ENCODE measurements at places on chromosomes 12 and 14.

GRCh38 chr12:111204788-111205241 is 164.1 kb downstream of the PHETA1 start:
- no peak for DNase-seq

DNA sequence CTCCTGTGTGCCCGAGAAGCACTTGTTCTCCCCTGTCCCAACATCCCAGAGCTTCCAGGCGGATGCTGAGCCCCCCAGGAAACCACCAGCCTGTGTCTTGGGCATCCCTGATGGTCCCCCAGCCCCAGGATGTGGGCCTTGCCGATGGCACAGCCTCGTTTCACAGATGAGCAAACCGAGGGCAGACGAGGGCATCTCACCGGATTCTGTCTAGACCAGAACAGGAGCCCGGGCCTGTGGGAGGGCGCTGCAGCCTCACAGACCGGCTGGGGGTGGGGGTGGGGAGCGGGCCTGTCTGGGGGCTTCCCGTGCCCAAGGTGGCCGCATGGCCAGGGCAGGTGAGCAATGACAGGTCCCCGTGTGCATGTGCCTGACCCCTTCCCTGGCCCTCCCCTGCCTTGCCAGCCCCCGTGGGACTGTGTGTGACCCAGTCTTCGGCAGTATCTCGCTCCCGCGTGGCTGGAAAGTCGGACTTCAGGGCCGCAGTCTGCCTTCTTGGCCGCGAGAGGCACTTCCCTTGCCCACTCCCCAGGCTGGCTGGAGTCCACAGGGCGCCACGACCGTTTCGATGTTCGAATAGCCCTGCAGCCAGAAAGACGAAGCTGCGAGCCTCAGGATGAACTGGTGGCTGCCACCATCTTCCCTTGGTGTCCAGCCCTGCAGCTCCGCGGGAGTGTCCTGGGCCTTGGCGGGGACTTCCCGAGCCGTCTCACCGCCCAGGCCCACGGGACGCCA is 8.9 kb downstream of the RFLNA start:
- no peak for DNase-seq

GRCh38 chr12:24725616-24726015 is 223.3 kb downstream of the BCAT1 start:
- no peak for DNase-seq

DNA sequence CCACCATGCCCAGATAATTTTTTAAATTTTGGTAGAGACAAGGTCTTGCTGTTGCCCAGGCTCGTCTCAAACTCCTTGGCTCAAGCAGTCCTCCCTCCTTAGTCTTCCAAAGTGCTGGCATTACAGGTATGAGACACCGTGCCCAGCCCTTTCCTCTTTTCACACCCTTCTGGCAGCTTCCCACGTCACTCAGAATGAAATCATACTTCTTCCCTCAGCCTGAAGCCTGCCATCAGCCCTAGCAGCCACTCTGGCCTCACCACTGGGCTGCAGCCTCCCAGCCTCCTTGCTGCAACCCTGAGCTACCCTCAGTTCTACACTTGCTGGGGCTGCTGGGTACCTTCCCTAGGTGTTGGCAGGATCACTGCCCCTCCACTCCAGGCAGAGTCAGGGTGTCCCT is 18.2 kb downstream of the ANKRD9 start:
- no peak for DNase-seq

- DNase-seq = peak; percentile 76
These were observed 1392.4 kb upstream of the TMEM132C start for GRCh38 chr12:126874427-126875026.

GRCh38 chr12:105209091-105209490 is 26.9 kb downstream of the APPL2 start:
- no peak for DNase-seq

DNA sequence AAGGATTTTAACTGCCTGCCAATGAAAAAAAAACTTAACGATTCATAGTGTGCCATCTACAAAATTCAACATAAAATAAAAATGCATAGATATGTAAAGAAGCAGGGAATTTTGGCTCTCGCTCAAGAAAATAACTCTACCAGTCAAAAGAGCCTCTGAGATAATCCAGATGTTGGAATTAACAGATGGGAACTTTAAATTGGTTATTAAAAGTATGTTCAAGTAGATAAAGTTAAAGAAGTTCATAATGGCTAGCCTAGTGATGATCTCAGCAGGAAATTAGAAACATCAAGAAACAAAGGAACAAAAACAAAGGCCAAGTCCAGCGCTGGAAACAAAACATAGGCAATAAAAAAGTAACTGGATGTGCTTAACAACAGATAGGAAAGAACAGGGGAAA is 23.1 kb downstream of the PIK3C2G start:
- DNase-seq = no peak

GRCh38 chr14:60649875-60650372 is 647 bp upstream of the SIX1 start:
- DNase-seq = no peak

GRCh38 chr14:65224799-65225198 is 122.5 kb upstream of the MAX start:
- no peak for DNase-seq

- DNase-seq = no peak
These were observed 117.5 kb downstream of the UNC79 start for GRCh38 chr14:93548102-93548843.

DNA sequence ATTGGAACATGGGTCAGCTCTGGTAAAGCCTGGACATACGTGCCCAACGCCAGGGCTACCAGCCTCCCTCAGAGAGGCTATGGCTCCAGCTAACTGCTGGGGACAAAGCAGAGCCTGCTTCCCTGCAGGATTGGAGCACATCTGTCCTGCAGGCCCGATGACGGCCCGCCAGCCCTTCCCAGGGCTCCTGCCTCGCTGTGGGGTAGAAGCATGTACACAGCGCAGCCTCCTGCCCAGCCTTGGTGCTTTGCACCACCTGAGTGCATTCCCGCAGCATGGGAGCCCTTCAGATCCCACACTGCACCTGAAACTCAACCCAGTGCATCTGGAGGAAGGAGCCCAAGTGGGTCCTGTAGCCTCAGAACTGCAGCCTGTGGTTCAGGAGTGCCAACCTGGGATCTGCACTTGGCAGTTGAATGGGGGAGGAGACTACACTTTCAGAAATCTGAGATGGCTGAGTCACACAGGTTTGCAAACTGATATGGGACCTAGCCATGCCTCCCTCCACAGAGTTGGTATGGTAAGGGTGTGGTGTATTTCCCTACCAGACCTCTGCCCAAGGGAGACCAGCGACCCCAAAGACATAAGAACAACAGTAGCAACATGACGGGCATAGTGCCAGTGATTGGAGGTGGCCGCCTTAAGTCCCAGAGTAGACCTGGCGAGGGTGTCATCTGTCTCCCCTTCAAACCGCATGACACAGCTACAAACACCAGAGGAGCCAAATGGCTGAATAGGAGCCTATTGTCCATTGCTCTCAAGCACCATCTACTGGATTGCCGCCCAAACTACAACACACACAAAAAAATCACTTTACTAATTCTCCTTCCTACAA is 273.9 kb upstream of the MIS18BP1 start:
- DNase-seq = peak; percentile 40

DNA sequence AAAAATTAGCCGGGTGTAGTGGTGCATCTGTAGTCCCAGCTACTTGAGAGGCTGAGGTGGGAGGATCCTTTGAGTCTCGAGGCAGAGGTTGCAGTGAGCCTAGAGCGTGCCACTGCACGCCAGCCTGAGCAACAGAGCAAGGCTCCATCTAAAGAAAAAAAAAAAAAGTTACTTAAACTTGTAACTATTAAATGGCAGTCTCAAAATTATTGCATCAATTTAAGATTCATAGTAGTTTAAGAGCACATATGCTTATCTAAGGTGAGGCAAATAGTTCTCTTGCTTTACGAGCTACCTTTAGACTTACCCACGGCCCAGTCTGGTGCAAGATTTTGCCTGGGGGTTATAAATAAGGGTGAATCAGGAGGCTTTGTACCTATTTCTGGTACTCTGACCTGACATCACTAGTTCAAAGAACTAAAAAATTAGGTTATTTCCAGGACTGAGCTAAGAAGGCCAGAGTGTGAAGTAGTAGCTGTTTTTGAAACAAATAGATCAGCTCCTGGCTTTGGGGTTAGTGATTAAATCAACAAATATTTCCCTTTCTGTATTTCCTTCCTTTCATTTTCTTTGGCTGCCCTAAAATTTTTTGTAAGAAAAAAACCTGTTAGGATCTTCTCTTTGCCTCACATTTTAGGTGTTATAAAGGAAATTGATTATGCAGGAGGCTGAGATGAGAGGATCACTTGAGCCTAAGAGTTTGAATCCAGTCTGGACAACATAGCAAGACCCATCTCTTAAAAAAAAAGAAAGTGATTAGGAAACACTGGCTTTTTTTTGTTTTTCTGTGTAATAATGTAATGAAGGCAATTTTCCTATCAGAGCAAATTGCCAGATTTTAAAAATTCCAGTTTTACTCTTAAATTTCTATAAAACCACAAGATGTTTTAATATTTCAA is 3.6 kb downstream of the MGAT2 start:
- DNase-seq = no peak

GRCh38 chr12:130481392-130481879 is 143.7 kb downstream of the PIWIL1 start:
- no peak for DNase-seq

GRCh38 chr12:49877066-49877465 is 26.6 kb downstream of the FAIM2 start:
- DNase-seq = no peak

GRCh38 chr14:57060276-57060955 is 208.3 kb downstream of the EXOC5 start:
- no peak for DNase-seq

DNA sequence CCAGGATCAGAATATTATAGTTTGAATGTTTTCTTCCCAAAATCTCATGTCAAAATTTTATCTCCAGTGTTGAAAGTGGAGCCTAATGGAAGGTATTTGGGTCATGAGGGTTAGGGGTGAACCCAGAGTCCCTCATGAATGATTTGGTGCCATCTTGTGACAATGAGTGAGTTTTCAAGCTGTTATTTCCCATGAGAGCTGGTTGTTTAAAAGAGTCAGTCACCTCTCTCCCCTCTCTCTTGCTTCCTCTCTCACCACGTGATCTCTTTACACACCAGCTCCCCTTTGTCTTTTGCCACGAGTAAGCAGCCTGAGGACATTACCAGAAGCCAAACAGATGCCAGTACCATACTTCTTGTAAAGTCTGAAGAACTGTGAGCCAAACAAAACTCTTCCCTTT is 561.6 kb downstream of the RERGL start:
- DNase-seq = no peak

- no peak for DNase-seq
These were observed 59.8 kb downstream of the WASHC4 start for GRCh38 chr12:105167346-105167745.

DNA sequence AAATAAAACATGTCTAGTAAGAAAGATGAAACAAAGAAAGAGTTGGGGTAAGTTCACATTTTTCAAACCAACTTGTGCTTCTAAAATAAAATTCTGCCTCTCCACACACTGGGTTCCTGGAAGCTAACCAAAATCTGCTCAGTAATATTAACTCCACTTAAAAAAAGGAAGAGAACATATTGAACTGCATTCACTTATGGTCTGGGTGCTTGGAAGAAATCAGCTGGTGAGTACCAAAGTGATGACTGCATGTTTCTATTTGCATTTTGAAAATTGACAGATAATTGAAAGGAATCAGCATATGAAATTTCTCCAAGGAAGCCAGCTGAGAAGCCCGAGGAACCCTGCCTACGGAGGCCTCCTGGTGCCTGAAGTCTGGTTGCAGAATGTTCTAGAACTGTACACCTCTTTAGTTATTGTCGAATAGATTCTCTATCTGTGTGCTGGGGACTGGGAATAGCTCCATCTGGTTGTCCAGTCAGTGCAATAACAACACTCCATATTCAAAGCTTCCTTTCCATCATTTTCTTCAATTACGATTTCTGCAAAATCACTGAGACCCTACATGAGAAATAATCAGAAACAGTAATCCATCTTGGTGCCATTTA is 836.1 kb downstream of the VRK1 start:
- no peak for DNase-seq

- DNase-seq = no peak
These were observed 30.6 kb downstream of the PLBD1 start for GRCh38 chr12:14537088-14537487.

- DNase-seq = no peak
These were observed 543 bp upstream of the GLIPR1 start for GRCh38 chr12:75479963-75480461.

- no peak for DNase-seq
These were observed 359.3 kb downstream of the BCL11B start for GRCh38 chr14:98912655-98913054.

- no peak for DNase-seq
These were observed 307.5 kb upstream of the FKBP4 start for GRCh38 chr12:2487278-2487677.

- DNase-seq = no peak
These were observed 920.5 kb downstream of the LRFN5 start for GRCh38 chr14:42527141-42527540.

DNA sequence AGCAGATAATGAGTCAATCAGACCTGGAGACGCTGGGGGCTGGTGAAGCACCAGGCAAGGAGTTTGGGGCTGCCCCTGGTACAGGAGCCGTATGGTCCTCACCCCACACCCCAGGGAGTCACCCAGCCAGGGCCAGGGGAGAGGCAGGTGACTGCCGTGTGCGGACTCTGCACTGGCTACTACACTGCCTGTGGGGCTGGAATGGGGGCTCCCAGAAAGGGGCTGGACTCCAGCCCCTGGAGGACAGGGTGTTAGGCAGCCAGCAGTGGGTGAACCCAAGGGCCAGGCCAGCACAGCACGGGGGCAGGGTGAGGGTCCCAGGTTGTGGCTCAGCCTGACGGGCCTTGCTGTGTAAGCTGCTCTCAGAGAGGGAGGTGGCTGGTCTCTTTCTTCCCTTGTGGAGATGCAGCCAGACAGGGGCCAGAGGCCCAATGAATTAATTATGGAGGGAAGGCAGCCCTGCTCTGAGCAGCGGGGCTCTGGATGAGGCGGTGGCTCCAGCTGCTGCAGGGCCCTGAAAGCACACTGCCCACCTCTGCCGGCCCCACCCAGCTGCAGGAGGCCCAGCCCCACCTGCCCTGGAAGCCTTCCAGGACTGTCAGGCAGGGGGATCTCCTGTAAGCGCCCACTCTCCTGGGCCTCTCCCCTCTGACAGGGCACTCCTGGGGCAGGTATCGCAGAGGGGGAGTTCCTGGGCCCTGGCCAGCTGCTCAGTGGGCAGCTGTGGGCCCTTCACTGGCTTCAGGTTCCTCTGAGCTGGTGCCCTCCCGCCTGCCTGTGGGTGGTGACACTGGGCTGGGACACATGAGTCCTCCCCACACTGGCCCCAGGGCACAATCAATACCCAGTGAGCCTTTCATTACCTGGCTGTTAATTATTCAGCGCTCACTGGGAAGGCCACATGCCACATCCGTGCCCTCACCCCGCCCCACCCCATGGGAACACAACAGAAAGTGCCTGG is 142.5 kb upstream of the C14orf180 start:
- DNase-seq = no peak

DNA sequence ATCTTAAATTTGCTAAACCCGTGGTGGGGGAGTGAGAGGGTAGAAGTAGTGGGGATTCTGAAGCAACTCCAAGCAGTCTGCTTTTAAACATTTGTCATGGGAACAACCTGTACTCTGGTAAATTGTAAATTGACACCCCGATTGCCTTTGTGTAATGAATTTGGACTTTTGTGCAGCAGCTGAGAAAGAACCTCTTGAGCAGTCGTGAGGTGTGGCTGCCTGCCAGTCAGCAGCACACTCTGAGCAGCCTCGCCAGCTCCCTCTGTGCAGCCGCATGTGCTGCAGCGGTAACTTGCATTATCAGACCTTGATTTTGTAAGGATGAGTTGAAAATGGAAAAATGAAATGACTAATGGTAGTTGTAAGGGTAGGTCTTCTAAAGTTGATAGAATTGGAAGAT is 74.3 kb downstream of the SUSD6 start:
- peak; percentile 66 for DNase-seq

GRCh38 chr12:71250166-71250565 is 92.4 kb upstream of the TSPAN8 start:
- DNase-seq = no peak
